ENCODE measurements at places on chromosomes 5 and 9.

- no peak for DNase-seq
These were observed 1872.8 kb upstream of the ACO1 start for GRCh38 chr9:30511666-30512065.

DNA sequence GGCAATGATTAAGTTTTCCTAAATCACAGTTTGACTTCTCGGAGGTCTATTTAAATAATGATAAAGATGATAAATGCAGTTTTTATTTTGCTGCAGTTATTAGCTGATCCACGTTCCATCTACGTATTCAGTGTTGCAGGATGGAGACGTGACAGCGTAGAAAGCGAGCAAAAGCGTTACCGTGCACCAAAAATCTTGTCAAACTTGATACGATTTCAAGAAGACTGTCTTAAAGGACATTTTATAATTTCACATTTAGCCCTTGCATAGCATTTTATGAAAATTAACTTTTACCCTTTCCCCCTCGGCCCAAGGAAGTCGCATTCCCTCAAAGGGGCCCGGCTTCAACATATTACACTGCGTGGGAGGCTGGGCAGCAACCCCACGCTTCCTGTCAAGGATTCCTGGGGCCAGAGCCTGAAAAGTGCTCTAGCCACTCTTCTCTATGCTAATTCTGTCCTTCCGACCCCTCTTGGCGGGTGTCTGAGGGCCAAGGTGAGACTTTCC lies 7.1 kb upstream of the PURA start:
- DNase-seq, result no peak

DNA sequence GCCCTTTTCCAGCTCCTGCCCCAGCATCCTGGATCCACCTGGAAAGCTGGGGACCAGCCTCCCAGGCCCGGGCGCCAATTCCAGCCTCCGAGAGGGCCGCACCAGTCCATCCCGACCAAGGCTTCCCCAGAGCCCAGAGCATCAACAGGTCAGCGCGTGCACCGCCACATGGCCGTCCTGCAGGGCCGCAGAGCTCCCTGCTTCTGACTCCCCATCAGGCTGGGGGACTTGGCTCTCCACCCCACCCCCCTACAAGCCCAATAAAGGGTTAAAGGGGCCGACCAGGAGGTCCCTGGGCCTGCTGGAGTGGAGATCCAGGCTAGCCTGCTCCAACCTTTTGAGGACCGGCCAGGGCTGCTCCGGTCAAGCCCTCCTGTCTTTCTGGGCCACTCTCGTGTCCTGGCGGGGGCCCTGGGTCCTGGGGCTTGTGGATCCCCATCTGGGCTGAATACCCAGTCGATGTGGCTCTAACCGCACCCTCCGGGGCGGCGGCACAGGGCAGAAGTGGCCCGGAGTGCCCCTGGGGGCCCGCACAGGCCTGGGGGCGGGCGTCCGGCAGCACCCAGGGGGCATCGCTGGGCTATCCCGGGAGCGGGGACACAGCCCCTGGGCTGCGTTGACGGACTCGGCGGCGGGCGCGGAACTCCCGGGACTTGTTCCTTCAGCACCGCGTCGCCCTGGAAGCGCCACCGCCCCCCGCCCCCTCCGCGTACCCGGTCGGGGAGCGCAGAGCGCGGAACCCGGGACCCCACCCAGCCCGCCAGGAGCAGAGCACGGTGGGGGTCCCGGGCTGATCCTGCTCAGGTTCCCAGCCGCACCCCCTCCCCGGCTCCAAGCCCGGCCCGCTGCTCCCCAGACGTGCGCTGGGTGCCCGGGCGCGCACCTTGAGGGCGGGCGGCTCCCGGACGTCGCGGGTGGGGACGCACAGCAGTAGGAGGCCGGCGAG lies 590 bp downstream of the ENTPD2 start:
- no peak for DNase-seq

DNA sequence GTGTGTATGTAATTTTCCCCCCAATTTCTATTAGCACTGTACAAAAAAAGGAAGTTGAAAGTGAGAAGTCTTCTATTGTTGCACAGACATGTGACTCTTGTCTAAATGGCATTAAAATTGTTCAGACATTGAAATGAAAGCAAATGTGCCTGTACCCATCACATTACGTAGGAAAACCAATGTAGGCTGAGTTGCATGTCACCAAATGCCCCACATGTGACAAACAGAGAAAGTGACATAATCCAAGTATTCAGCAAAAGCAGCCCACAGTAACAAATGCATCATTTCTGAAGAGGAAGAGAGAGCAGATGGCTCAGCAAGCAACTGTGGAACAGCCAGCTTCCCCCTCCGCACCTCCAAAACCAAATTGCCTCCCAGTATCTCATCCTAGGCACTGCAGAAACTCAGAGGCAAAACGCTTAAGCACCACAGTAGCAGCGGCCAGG lies 161.5 kb upstream of the NR4A3 start:
- no peak for DNase-seq
